ENCODE measurements at places on chromosomes 5 and 9. TPM values are rescaled to one million over a fixed set of nuclear protein-coding genes. Genes with fewer than 3 reads are reported as not detected.

GRCh38 chr5:110203661-110204060, 513.9 kb downstream of the MAN2A1 start:
- DNase-seq: no peak

DNA sequence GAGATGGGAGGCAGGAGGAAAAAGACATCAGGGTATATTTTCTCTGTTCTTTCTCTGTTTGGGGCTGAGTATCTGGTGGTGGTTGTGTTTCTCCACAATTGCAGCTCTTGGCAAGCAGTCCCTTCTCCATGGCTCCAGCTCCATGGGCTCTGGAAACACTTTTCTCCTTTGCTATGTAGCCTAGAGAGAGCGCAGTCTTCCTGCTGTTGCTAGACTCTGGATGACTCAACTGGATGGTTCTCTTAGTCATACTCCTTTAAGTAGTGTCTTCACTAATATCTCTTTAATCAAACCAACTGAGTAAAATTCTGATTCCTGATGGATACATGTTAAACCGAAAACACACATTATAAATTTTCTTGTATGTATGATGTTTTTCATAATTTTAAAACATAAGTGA, 3.3 kb upstream of the PLGRKT start:
- DNase-seq: no peak

DNA sequence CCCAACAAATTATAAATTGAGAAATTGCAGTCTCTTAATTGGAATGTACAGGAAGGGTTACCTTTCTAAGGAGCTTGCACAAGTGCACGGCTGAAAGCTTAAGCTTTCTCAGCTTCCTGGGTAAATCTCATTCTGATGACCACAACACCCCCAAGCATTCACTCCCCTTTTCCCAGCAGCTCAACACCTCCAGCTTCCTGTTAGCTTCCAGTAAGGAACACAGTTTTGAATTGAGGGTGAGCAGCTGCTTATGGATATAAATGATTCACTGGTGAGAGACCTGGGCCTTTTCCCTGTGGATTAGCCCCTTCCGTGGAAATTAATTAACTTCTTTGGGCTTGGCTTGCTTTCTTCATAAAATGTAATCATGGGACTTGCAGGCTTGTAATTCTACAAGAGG, 101.2 kb downstream of the SLC28A3 start:
- no peak for DNase-seq

DNA sequence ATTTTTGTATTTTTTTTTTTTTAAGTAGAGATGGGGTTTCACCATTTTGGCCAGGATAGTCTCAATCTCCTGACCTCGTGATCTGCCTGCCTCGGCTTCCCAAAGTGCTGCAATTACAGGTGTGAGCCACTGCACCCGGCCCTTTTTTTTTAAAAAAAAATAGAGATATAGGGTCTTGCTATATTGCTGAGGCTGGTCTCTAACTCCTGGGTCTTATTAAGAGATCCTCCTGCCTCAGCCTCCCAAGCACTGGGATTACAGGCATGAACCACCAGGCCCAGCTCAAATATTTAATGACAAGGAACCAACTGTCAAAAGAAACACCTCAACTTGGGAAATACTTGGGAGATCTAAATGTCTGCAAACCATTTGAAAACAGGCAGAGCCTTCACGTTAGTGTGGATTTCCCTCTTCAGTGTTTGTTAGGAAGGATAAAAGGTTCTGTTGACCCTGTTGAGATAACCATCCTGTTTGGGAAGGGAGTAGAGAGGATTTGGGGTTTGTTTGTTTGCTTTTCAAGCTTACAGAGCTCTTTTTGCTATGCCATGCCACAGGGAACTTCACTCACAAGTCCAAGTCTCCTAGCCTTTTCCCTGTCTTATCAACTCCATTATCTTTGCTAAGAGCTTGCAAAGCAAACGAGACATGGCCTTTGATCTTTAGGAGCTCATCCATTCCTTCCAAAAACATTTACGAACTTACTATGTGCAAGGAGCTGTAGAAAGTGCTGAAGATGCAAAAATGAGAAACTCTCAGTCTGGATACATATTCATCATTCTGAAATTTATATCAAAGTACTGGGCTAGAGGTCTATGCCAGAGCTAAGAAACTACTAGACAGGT, 7.5 kb downstream of the FAXDC2 start:
- no peak for DNase-seq

GRCh38 chr9:137731216-137731946, 112.6 kb downstream of the EHMT1 start:
- DNase-seq: no peak

The THBS4 gene
- 17.7 TPM for polyA plus RNA-seq

DNA sequence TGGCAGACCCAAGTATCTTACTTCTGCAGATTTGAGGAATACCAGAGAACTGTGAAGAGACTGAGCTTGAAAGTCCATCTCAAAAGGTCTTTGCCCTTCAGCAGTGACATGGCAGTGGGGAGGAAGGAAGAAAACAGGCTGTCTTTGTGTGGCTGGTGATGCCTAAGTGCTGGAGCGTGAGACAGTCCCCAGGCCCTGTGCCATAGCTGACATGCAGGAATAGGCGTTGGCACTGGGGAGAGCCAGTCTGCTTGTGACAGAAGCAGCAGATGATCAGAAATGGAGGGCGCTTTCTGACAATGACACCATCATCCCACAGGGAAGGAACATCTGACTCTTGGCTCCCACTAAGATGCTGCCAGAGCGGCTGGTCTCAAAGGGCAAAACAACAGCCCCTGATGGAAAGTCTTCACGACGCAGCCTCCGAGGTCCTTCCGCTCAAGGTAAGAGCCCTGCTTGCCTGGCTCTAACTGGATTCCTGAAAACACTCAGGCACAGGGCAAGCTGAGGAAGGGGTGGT, 15.5 kb upstream of the GLRX start:
- DNase-seq: no peak

DNA sequence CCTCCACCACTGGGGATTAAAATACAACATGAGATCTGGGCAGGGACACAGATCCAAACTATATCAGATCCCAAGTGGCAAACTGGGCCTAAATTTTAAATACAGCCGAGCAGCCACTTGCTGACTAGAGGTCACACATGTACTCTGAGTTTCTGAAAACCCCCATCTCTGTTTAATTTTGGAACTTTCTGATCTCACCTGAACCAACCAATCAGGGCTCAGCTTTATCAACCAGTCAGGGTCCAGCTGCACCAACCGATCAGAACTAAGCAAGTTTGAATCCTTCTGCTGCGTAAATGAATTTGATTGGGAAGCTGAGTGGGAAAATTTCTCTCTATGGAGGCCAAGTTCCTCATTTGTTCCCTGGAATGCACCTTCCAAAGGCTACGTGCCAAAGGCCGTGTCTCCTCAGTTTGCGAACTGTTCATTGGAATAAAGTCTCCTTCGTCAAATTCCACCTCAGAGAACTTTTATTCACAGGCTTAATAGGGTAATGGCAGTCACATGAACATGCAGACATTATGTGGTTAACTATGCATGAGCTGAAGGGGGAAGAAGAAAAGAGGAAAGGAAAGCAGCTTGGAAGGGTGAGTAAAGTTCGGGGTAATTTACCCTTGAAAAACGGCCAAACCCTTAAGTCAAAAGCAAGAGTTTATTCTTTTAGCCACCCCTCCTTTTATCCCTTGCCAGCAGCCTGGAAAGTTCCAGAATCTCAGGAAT, 3.7 kb downstream of the CD180 start:
- DNase-seq: no peak

DNA sequence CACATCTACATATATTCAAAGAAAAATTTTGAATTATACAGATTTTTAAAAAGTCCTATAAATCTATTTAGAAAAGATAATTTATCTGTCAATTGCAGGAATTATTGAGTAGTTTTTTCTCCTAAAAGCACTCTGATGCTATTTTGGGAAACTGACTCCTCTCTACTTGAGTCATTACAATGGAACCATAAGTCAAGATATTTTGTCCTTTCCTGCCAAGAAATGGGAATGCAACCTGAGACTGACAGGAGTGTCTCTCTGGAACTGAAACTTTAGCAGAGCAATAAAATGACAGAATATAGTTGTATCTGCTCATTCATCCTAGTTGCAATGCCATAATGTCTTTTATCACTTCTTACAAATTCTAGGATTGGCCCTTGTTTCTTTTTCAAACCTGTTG, 48.6 kb downstream of the CARTPT start:
- DNase-seq: no peak

DNA sequence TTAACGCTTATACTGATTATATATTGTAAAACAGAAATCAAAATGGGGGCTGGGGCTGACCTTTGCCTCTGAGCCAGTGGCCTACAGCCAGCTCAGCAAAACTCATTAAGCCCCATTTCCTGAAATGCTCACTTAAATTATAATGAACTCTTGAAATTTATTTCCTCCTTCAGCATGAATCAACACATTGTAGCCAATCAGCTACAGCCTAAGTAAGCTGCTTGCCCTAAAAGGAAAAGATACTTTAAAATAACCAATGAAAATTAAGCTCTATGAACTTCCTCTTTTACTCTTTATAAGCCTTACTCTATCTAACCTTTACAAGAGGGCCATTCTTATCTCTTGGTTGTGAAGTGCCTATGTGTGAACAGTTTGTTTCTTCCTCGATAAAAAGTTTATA, 33.5 kb upstream of the SUB1 start:
- no peak for DNase-seq

DNA sequence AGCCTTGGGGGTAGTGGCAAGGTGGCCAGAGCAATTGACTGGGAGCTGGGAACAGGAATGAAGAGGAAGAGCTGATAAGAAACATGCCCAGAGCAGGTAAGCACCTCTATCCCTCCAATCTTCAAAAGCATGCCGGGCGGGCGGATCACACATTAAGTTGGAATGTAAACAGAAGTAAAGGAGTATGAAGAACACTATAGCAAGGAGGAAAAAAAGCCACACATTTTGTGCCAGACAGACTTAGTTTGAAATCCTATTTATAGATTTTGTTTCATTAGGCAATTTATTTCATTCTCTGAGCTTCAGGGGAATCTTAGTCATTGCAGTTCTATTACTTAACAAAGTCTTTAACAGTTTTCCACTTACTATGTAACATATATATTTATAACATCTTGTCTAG, 173.9 kb upstream of the TNC start:
- no peak for DNase-seq

The GLRA1 gene
- polyA plus RNA-seq: 0.13 TPM

The TAF11L5 gene
- not detected for polyA plus RNA-seq

- DNase-seq: no peak
Measured at GRCh38 chr9:37085233-37085632, 35.1 kb upstream of the ZCCHC7 start.

DNA sequence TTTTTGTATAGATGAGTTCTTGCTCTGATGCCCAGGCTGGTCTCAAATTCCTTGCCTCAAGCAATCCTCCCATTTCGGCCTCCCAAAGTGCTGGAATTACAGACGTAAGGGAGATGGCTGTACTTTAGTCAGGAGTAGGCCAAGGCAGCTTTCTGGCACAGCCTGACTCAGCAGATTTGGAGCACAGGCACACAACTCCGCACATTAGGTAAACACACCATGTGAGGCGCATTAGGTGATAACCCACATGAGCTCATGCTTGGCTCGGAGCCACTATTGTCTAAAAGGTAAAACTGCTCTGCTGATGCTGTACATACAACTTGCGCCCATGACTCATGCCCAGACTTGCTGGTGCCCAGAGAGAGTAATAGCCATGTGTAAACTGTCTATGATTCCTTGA, 1157.9 kb downstream of the TAF11L14 start:
- DNase-seq: no peak

DNA sequence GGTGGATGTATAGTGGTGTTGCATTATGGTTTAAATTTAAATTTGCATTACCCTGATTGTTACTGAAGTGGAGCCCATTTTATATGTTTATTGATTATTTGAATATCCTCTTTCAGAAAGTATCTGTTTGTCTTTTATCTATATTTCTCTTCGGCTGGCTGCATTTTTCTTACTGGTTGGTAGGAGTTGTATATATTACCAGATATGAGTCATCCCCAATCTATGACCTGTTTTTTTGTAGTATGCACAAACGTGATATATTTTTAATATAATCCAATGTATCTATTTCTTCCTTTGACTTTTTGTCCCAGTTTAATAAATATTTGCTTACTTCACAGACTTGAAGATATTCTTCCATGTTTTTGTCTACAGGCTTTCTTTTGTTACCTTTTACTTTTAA, 29.3 kb upstream of the CAMK4 start:
- DNase-seq: no peak

The RHOBTB3 gene
- polyA plus RNA-seq: 78.0 TPM

DNA sequence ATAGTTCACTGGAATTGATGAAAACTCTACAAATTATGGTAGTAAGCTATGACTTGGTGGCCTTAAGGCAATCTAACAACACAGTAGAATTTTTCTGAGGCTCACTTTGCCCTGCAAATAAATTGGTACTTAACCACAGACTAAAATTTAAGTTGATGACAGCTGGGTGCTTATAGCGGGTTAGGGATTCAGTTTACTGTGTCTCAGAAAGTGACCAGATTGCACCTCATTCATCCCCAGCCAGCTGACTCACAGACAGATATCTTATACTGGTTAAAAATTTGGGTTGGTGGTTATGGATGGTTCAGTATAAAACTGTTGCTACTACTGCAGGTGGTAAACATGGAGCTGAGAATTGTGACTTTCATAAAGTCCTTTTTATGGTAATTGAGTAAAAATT, 2.8 kb downstream of the CKS2 start:
- no peak for DNase-seq

The SGCD gene
- 4.0 TPM for polyA plus RNA-seq

The SLC4A9 gene
- 26.9 TPM for polyA plus RNA-seq

DNA sequence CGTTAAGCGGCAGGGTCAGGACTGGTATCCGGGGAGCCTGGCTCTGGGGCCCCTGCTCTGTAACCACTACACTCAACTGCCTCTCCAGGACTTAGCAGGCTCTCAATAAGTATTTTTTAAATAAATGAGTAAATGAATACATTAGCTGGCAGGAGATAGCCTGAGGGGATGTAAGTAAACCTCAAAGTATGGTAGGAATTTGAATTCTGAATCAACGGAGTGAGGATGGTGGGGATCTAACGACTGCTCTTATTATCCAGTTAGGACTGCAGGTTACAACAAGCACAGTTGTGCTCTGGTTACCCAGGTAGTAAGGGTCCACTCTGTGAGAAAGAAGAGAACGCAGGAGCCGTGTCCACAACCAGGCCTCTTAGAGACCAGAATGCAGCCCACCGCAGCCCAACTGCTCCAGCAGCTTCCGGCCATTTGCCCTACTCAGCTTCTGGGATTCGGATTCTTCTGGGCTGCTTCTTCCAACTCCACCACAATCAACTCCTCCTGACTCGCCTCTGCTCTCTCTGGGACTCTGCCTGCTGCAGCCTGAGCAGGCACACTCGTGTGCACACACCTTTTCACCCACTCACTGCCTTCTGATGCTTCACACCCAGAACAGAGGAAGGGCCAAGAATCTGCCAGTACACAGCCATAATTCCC, 52.6 kb downstream of the MED27 start:
- no peak for DNase-seq

- no peak for DNase-seq
Measured at GRCh38 chr5:72115296-72115695, 8.0 kb downstream of the MAP1B start.
